ENCODE measurements at places on chromosomes 13 and 19.
A peak's percentile ranks its signal among the peaks of the same experiment; 100 is the strongest.

GRCh38 chr13:93847162-93847561, 620.6 kb downstream of the GPC6 start:
- DNase-seq, result no peak

DNA sequence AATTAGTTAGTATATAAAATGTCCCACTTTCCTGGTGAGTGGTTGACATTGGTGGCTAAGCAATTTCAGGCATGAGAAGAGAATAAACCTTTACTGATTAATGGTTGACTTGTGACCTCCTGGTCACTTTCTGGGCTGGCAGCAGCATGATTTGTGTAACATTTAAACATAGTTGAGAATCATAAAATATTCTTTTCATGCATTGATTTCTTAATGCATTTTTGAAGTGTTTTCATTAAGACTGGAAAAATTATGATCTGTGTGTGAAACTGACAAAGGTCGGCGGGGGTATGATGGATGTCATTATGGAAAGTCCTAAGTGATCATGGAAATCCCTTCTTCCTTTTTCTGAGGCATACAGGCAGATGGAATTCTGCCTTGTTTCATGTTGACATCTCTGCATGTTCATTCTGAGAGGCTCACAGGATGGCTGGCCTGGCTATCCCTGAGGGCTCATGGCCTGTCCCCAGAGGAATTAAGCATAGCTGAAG, 98.7 kb upstream of the RNF113B start:
- no peak for DNase-seq

GRCh38 chr19:51535535-51535934, 4.1 kb upstream of the SIGLEC6 start:
- DNase-seq, result no peak

GRCh38 chr19:15913830-15914229, 16.0 kb upstream of the CYP4F2 start:
- no peak for DNase-seq

DNA sequence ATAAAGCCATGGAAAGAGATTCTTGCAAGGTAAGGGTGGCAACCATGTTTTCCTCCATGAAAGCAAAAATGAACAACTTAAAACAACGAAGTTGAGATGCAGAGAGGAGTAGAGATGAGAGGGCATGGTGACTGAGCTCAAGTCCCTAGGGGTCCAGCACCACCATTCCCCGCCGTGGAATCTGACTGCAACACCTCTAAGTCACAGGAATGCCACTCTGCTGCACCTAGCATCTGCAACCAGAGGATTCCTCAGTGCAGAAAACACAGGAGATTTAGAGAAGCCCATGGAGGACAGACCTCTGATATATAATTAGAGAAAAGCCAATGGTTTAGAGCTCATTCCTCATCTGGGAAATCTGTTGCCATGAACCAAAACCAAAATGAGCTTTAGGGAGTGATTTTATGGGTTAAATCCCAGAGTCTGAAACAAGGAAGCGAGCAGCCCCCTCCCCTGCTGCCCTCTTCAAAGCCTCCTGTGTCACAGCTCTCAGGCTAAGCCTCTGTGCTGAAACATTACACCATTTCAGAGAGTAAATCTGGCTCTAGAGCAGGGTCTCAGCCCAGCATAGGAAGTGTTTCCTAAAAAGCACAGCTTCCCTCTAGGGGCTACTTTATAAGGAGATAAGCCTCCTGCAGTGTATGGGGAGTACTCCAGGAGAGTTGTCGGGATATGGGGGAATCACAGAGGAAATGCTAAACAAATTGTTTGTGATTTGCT, 1043.6 kb downstream of the UQCRFS1 start:
- no peak for DNase-seq

DNA sequence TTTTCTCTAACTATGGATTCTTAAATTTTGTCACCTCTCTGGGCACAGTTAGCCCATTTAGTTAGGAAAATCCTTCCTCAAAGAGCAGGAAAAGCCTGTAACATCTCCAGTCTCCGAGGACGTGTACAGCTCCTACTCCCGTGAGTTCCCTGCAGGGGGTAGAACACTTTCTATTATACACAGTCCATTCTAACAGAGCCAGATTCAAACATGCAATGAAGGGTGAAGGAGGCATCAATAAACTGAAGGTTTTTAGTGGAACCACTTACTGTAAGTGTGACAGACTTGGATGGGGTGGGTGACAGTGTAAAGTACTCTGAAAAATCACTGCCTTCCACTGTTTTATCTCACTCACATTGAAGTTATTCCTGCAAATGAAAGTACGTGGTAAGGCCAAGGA, 204.7 kb upstream of the DACH1 start:
- DNase-seq, result no peak

- no peak for DNase-seq
Observed at GRCh38 chr13:105952233-105952972, 583.1 kb downstream of the EFNB2 start.

- DNase-seq, result no peak
Observed at GRCh38 chr13:60794751-60795150, 397.7 kb downstream of the TDRD3 start.

DNA sequence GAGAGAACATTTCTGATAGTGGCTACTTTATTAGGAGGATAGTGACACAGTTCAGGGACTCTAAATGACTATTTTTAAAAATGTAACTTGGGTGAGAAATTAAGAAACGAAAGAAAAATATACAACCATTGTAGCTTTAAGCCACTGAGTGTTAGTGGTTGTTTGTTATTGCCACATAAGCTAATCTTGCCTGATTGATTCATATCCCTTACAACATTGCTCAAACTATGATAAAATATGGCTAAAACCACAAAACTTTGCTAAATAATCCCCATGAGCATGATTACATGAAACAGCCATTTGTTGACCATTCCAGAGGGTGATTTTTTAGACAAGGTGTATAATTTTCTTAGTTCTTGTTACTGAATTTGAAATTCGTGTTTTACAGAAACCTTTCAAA, 343.4 kb downstream of the SLITRK5 start:
- DNase-seq, result no peak

DNA sequence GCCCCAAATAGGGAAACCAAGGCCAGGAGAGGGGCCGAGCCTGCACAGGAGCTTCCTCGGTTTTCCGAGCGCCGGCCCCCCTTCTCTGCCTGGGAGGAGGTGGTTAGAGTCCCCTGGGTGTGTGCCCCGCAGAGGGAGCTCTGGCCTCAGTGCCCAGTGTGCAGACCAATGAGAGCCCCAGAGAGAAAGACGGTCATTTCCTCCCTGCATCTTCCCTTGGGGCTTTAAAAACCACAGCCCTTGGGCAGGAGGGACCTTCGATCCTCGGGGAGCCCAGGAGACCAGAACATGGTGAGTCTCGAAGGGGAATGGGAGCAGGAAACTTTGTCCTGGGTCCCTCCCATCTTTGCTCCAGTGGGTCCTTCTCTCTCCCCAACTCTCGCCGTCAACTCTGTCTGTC, at the start of gene C5AR1:
C5AR1 (plus strand) TSS at position 254 of the 400 bp plus-strand sequence; CDS start at position 289, 35 bp downstream.
- no peak for DNase-seq

GRCh38 chr19:16143399-16144215, at the start of gene HSH2D:
Gene HSH2D, plus strand, starts transcription at chr19:16143685. Its CDS starts 5,066 bp downstream, at chr19:16148751.
- peak; percentile 77 for DNase-seq

GRCh38 chr13:110161112-110161882, 145.7 kb downstream of the COL4A1 start:
- no peak for DNase-seq

GRCh38 chr19:47408156-47408938, 11.0 kb downstream of the MEIS3 start:
- DNase-seq, result no peak

- peak; percentile 32 for DNase-seq
Observed at GRCh38 chr13:49935171-49936074, 717 bp downstream of the SPRYD7 start.

- no peak for DNase-seq
Observed at GRCh38 chr13:33352526-33352925, 67.0 kb upstream of the STARD13 start.

DNA sequence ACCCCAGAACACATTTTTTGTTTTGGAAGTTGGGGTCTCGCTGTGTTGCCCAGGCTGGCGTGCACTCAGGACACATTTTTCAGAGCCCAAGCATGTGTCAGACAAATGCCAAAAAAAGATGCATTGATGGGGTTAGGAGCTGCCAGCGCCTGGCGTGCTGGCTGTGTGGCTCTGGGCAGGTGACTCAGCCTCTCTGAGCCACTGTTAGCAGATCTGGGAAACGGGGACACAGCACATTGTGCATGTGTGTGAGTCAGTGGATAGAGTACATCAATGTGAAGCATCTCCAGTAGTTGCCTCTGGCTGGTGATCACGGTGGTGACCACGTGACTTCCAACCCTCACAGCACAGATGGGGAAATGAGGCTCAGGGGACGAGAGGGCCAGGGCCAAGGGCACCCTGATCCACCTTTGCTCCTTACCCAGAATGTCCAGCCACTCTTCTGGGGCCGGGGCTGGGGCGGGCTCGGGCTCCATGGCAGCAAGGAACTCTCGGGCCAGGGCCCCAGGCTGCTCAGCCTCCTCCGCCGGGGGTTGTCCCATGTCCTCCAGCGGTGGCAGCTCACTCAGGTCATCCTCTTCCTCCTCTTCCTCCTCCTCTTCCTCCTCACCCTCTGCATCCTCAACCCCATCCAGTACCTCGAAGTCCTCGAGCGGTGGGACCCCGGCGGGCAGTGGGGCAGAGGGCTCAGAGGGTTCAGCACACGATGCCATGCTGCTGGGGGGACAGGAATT, 1.9 kb downstream of the FKBP8 start:
- DNase-seq, result no peak

GRCh38 chr19:43775299-43775890, 5.4 kb downstream of the KCNN4 start:
- DNase-seq, result no peak

- no peak for DNase-seq
Observed at GRCh38 chr13:103952183-103952582, 886.0 kb upstream of the SLC10A2 start.

DNA sequence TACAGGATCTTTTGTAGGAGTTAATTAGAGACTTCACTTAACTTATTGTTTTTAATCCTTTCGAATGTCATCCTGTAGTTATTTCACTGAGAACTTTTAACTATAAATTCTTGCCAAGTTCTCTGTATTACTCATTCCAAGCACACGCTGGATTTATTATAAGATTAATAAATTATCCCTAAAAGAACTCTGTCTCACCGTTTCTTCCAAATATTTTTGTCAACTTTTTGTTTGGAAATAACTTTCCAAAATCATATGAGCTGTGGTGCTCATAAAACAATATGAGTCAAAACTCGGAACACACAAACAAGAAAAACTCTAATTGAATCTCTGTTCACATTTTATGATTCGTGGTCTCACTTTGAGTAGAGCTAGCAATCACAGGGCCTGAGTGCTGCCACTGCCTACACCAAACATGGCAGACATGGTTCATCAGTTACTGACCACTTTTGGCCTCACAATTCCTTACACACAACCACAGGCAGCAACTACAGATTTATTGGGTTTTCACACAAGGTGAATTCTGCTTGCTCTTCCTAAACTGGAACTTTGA, 412.0 kb downstream of the FGF14 start:
- DNase-seq, result no peak

- no peak for DNase-seq
Observed at GRCh38 chr19:29563486-29564101, 37.8 kb downstream of the VSTM2B start.

- no peak for DNase-seq
Observed at GRCh38 chr13:30025351-30025750, 174.9 kb upstream of the UBL3 start.

DNA sequence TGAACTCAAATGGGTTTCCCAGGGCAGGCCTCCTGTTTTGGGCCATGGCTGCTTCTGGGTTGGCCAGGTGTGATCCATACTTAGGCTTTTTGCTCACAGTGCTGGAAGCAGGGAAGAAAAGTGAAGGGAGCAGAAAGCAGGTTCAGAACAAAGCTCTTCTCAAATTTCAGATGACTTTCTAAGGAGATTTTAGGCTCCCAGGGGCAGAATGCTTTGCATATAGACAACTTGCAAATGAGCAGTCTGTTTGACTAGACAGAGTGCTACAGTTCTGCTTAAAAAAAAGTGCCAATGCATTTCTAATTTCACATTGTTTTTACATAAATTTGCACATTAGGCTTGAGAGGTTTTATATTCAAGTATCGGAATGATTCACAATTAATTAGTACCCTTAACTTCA, 2.6 kb upstream of the SLC10A2 start:
- no peak for DNase-seq

DNA sequence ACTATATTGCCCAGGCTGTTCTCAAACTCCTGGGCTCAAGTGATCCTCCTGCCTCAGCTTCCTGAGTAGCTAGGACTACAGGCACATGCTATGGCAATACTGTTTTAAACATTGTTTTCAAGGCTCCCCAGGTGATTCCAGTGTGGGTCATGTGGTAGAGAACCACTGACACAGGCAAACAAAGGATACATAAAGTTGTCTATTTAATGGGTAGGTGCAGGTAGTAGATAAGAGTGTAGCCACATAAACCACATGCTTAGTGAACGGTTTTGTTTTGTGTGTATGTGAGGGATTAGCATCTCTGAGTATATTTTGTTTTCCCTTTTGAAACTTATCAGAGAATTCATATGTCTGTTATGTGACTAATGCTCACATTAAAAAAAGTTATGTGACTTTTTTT, 36.7 kb downstream of the USPL1 start:
- DNase-seq, result no peak

- no peak for DNase-seq
Observed at GRCh38 chr13:80173224-80173623, 167.7 kb downstream of the SPRY2 start.

DNA sequence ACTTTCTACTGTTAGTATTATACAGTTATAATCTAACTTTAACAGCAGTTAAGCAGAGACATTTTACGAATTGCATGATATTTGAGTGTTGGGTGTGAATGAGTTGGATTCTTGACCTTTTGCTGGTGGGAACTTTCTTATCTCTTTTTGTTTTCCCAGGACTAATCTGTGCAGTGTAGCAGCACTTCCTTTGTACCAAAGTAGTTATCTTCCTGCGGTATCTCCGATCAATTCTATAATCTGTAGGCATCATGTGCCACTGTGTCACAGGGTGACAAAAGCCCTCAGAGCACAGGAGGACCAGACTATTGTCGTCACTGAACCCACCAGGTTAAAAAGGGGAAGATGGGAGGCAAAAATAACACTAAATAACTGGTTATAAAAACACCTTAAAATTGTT, 823.5 kb downstream of the GPC5 start:
- no peak for DNase-seq

GRCh38 chr19:23310729-23311211, 60.6 kb upstream of the ZNF724 start:
- no peak for DNase-seq

GRCh38 chr13:46519182-46519581, 33.8 kb upstream of the LRCH1 start:
- DNase-seq, result no peak

GRCh38 chr13:45109102-45109720, 11.1 kb upstream of the GTF2F2 start:
- DNase-seq, result no peak

DNA sequence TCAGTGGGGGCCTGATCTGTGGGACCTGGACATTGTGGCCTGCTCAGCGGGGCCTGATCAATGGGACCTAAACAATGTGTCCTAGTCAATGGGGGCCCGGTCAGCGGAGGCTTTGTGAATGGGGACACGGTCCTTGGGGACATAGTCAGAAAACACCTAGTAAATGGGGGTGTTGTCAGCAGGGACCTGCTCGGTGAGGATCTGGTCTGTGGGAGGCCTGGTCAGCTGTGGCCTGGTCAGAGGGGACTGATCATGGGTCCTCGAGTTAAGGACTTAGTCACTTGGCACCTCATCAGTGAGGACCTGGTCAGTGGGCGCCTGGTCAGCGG, 44.5 kb upstream of the TPM4 start:
- DNase-seq, result no peak

GRCh38 chr13:36718686-36719085, 44.9 kb downstream of the SERTM1 start:
- no peak for DNase-seq
